ENCODE measurements at places on chromosomes 12 and 14.

DNA sequence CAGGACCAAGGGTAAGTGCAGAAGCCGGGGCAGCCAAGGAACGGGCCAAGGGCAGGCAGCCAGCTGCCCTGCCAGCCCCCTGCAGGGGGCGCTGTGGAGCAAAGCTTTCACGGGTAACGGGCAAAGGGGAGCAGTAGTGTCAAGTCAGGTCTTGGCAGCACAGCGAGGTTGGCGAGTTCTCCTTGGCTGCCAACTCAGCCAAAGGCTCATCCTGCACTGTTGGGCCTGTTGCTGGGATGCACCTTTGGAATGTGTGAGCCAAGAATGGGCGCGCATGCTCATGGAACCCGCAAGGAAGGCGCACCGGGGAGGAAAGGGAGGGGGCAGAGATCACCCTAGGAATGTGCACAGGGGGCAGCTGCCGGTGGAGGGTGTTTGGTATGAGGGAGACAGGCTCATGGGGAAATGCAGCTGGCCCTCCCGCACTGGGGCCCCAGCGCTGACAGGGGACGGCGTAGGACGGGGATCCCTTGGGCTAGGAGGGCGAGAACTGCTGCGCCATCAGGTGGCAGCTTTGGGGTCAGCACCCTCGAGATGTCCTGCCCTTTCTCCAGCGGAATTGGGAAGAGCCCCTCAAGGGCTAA, 138.0 kb downstream of the ASCL4 start:
- DNase-seq: peak; percentile 86

- peak; percentile 73 for DNase-seq
These were observed 503 bp downstream of the FBXO21 start for GRCh38 chr12:117189725-117190209.

DNA sequence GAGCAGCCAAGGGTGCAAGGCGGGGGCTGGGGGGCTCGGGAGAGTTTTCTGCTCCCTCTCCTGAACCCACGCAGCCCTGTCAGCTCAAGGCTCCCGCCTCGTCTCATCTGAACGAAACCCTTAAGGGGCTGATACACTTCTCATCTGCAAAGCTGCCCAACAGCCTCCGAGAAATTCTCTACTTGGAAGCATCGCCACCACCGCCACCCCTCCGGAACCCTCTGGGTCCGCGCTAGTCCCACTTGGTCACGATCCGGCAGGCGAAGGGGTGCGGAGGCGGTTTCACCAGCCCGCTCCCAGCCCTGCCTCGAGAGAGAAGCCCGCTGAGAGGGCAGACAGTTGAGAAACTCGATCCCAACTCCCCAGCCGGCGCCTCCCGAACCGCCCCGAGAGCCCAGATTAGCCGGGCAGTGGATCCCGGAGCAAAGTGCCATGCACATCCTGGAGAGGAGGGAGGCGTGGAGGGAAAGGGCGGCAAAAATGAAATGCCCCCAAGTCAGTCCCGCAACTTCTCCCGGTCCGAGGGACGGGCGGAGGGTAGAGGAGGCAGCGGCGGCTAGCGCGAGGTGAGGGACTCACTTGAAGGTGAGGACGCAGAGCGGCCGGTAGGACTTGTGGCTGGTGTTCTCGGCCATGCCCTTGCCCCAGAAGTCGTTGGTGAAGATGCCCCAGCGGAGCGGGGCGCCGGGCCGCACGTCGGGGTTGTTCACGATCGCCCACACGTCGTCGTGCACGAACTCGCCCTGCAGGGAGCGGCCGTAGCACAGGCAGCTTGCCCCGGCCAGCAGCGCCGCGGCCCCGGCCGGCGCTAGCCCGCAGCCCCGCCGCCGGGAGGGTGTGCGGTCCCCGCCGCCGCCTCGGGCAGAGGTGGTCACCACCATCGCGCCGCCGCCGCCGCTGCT, 620 bp downstream of the TMTC1 start:
- peak; percentile 83 for DNase-seq

- no peak for DNase-seq
These were observed 1970.2 kb upstream of the FLRT2 start for GRCh38 chr14:83559721-83560120.

- no peak for DNase-seq
These were observed 16.1 kb downstream of the PPHLN1 start for GRCh38 chr12:42342028-42342427.

DNA sequence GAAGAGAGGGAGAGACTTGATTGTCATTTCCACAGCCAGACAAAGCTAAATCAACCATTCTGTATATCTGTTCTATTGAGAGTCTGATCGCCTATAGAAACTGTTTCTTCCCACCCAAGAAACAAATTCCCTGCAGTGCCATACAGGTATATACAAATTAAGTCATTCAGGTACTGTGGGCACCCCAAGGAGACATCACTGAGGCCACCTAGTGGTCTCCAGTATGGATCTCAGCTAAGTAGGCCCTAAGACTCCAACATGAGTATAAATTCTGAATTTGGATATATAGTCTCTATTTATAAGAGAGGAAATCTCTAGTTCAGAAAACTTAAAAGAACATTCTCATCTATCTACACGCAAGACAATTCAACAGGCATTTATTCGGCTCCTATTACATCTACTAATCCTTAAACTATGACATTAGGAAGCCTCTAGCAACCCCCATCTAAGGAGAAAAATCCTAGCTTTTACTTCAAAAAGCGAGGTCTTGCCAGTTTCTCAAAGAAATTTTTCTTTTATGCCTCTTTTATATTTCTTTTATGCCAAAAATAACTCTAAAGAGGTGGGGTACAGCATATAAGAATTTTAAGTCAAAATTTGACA, 62.6 kb downstream of the DCAF5 start:
- DNase-seq: no peak

DNA sequence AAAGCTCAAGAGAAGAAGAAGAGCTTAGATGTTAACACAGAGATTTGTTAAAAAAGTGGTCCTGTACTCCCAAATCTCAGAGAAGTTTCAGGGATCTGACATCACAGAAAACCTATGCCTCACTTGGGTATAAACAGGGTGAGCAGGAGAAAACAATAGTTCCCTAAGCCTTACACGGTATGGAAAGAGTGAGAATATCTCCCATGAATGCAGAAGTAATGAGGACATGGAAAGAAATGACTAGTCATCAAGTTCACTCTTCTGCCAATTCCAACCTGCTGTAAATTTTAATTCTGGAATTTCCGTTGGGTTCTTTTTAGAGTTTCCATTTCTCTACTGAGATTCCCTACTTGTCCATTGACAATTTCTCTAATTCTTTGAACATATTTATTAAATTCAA, 6.2 kb upstream of the PTGER2 start:
- no peak for DNase-seq

Measured in islet precursor cell (in vitro differentiated cells).